Choroid plexus epithelial cell (primary cell): ENCODE measurements at places on chromosomes 13 and 19.

DNA sequence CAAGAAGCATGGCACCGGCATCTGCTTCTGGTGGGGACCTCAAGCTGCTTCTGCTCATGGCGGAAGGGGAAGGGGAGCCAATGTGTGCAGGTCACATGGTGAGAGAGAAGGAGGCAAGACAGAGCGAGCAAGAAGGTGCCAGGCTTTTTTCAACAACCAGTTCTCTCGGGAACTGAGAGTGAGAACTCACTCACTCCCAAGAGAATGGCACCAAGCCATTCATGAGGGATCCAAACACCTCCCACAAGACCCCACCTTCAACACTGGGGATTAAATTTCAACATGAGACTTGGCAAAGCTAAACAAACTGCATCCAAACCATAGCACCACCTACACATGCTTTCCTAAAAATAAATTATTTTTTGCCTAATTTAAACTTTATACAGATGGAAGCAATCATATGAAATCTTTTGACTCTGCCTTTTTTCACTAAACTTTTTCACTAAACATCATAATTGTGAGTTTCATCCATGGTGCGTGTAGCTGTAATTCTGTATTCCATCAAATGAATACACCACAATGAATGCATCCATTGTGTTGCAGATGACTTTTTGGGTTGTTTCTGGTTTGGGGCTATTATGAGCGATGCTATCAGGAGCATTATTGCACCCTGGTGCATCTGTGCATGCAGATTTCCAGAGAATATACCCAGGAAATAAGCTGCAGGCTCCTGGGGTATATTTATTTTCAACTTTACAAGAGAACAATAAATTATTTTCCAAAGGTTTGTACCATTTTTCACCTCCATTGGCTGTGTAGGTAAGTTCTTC is 14.6 kb upstream of the IPO5 start:
- no peak for DNase-seq

GRCh38 chr19:3323026-3323425 is 43.4 kb upstream of the NFIC start:
- DNase-seq = no peak

GRCh38 chr19:39765091-39766076 is 13.3 kb upstream of the LEUTX start:
- peak; percentile 54 for DNase-seq

DNA sequence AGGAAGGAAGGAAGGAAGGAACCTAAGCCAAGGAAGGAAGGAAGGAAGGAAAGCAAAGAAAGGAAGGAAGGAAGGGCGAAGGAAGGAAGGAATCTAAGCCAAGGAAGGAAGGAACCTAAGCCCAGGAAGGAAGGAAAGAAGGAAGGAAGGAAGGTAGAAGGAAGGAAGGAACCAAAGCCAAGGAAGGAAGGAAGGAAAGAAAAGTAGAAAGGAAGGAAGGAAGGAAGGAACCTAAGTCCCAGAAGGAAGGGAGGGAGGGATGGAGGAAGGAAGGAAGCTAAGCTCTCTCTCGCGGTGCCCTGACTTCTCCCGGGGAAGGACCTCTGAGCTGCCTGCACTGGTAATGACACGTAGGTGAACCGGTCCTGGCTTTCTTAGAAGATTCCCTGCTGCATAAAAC is 1.3 kb upstream of the RUBCNL start:
- DNase-seq = no peak

DNA sequence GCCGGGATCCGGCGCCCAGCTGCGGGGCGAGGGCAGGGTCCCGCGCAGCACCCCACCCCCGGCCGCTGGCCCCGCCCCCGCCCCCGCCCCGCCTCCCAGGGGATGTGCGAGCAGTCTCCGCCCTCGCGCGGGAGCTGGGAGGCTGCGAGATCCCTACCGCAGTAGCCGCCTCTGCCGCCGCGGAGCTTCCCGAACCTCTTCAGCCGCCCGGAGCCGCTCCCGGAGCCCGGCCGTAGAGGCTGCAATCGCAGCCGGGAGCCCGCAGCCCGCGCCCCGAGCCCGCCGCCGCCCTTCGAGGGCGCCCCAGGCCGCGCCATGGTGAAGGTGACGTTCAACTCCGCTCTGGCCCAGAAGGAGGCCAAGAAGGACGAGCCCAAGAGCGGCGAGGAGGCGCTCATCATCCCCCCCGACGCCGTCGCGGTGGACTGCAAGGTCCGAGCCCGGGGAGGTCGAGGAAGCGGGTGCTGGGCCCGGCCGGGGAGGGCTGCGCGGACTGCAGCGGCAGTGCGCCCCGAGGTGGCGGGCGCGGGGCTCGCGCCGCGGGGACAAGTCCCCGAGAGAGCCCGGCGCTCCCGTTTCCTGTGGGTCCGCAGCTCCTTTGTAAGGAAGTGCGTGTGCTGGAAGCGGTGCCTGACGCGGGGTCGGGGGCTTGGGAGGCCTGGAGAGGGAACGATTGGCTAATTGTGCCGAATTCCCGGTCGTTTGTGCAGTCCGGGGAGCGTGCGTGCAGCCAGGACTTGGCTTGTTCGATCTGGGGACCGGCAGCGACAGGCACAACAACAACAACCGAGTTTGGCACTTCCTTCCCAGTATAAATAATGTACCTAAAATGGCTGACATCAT is at the start of gene ITM2B:
Gene ITM2B (plus strand): TSS at position 161 of the 843 bp plus-strand sequence. CDS start 155 bp downstream, at position 316.
- DNase-seq = peak; percentile 77

DNA sequence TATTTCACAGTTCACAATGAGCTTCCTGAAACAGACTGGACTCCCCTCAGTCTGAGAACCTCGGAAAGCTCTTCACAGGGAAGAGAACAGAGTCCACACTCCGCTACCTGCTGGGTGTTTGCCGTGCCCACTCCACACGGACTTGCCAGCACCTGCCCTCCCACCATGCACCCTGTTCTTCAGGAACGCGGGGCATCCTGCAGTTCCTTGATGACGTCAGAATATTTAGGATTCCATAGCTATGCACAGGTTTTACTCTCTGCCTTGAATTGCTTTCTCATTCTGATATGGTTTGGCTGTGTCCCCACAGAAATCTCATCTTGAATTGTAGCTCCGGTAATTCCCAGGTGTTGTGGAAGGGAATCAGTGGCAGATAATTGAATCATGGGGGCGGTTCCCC is 74.4 kb upstream of the FARP1 start:
- peak; percentile 4 for DNase-seq

DNA sequence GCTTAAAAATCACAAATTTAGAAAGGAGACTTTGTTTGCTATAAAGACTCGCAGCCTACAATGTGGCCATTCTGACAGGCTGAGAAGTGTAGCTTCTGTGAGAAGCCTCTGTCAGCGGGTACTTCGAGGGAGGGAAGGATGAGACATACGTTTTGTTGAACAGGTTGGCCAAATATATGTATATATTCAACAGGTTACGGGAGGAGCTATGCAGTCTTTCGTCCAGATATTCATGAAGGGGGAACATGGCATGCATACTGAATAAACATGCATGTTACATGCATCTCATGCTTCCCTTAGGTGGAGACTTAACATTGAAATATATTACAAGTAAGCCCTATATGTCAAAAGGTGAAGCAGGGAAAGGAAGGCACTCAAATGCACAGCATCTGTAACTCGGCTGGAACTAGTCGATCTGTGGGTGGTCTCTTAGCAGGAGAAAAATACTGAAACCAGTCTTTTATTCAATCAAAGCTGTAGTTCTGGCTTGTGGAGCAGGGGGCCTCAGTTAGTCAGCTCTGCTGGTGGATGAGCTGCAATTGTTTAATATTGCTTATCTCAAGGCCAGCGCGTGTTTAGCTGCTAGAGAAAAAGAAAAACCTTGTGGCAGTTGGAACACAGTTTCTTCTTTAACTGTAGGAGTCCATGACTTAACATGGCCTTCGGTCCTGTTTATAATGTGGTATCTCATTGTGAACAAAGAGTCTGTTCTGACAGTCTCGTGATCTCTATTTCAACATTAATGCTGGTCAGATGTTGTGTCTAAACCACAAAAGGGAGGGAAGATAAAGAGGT is 94.3 kb downstream of the FAM216B start:
- DNase-seq = peak; percentile 85

DNA sequence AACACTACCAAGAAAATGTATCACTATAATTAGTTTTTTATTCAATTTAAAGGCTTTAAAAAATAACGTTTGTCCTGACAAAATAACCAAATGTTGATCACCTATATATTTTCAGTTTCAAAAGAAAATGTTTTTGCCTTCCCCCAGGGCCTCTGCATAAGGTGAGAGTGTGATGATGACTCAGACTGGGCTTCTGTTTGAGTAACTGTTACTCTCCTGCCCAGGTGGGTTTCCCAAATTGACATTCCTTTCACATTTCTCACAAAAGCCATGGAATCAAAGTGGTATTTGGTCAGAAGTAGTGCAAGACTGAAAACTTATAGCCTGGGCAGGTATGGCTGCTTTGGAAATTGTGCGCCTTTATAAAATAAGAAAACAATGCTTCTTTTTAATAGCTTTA is 180.6 kb downstream of the COG6 start:
- no peak for DNase-seq

DNA sequence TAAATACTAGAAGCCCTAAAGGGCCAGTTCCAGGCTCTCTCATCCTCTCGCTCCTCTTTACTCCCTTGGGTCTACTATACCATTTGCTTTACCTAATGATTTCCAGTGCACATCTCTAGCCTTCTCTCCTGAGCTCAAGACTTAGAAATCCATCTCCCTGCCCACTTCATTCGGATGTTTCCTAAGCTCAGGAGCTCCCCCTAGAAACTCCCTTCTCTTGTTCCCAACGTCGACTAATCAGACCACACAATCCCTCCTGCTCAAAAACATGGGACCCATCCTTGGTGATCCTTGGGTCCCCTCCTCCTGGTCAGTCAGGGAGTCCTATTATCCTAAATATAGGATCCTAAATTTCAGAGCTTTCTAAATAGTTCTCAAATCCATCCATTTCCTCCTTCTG is 21.1 kb upstream of the STK24 start:
- peak; percentile 44 for DNase-seq

GRCh38 chr19:41302624-41303351 is 7.2 kb upstream of the CCDC97 start:
- no peak for DNase-seq

DNA sequence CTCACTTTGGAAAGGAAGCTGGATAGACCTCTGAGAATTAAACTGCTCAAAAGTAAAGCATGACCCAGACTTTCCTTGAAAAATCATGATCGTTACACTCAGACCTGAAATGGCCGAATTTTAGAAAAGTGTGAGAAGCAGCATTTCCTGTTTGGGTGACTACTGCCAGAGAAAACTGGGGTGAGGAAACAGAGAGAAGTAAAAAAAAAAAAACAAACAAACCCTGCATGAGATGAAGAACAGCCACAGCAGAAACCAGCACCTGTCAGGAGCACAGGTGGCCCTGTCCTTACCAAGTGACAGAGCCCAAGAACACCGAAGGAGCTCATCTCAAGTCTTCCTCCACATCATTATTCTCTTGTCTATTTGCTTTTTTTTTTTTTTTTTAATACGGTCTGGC is 12.0 kb upstream of the ADPRHL1 start:
- no peak for DNase-seq

GRCh38 chr19:35031072-35031881 is 1.0 kb downstream of the SCN1B start:
- DNase-seq = peak; percentile 44

DNA sequence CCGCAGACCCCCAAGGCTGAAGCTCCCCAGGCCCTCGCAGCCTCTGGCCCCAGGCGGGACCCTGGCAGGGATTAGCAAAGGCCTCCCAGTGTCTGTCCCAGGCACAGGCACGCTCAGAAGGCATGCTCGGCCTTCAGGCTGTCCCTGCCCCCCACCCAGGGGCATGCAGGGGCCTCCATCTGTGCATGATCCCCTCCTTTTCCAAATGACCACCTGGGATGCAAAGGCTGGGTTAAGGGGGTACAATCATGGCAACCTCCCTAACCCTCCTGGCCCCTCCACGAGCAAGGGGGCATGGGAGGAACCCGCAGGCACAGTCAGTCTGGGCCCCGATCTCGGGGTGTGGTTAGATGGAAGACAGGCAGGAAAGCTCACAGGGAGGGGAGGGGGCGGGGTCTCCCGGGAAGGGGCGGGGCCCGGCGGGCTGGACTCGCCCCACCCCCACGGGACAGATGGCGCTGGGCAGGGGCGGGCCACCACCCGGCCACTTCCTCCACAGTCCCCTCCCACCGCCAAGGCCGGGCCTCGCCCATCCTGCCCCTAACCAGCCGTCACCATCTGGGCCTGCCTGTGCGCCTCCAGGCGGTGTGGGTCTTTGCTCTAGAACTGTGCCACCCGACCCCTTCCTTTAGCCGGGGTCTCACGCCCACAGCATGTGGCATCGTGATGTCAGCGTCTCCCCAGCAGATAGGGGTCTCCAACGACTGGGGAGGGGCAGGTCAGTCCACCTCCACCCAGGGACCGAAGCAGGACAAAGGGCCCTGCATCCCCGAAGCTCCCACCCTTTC is 7.0 kb upstream of the REXO1 start:
- peak; percentile 82 for DNase-seq

GRCh38 chr13:20728579-20729311 is 25.2 kb downstream of the IL17D start:
- DNase-seq = no peak

GRCh38 chr19:16036941-16037340 is 39.4 kb upstream of the TPM4 start:
- no peak for DNase-seq

DNA sequence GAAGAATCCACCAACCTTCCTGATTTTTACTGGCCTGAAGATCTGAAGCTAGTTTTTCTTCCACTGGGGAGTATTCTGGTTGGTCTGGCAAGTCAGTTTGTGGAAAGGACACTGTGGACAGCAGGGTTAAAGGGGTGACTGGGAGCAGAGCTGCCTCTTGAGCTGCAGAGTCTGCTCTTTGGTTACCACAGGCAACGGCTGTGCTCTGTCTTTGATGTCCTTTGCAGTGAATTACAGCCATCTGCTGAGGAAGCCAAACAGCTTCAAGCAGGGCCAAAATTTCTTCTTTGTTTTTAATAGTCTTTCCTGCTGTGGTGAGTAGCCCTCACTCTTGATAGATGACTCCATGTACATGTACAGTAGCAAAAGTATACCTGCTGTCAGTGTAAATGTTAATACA is 75.7 kb downstream of the ZNF100 start:
- DNase-seq = no peak

DNA sequence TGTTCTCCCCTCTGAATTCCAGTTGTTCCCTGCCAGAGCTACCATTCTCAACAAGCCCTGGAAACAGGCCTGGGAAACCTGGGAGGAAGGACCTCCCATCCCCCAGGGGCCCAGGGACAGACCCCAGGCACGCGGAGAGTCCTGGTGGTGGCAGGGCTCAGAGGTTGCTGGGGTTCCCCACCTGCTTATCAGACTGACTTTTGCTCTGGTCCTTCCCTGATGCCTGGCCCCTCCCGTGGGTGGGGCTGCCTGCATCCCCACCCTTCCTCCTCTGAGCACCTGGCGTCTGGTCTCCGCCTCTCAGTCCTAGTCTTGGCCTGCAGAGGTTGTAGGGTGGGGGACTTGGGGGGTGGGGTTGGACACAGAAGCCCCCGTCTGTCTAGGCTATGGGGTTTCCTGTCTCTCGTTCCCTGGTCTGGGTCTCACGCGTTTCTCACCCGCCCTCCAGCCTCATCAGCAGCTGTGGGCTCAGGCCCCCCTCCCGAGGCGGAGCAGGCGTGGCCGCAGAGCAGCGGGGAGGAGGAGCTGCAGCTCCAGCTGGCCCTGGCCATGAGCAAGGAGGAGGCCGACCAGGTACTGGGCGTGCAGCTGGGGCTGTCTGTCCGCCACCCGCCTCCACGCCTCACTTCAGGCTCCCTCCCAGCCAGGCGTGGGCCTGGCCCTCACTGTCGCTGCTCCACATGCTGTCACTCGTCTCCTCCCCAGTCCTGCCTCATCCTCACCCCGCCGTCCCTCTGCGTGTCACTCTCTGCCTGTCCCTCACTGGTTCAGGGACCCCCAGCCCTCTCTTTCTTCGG is 13.6 kb downstream of the EPN1 start:
- no peak for DNase-seq
